ENCODE measurements at places on chromosomes 13 and 19.

GRCh38 chr13:26400545-26400944, 146.6 kb downstream of the CDK8 start:
- no peak for DNase-seq

GRCh38 chr13:81480634-81481033, 1139.7 kb upstream of the SPRY2 start:
- DNase-seq, result no peak

- no peak for DNase-seq
These were observed 792.6 kb upstream of the SLITRK6 start for GRCh38 chr13:86591862-86592261.

GRCh38 chr19:45506246-45506988, 862 bp upstream of the VASP start:
- peak; percentile 91 for DNase-seq

- DNase-seq, result no peak
These were observed 3.6 kb downstream of the CILP2 start for GRCh38 chr19:19541616-19542015.

- no peak for DNase-seq
These were observed 7.4 kb downstream of the ARHGAP35 start for GRCh38 chr19:46868025-46868802.

GRCh38 chr19:53394522-53394973, 401 bp upstream of the ZNF765 start:
- peak; percentile 55 for DNase-seq

DNA sequence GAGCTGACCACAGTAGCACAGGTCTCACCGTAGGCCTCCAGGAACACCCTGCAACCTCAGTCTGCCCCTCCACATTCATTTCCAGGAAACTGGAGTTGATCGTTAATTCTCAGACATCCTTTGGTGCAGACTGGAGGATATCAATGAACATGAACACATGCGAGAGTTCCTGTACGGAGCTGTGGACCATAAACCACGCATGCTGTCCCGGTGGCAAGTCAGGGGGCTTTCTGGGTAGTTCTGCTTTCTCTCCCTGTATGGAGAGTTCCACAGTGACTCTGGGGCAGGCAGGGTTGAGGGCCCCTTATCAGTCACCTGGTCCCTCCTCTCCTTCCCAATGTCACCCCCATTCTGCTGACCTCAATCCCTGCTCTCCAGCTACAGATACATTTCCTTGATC, 55.5 kb upstream of the URI1 start:
- no peak for DNase-seq

DNA sequence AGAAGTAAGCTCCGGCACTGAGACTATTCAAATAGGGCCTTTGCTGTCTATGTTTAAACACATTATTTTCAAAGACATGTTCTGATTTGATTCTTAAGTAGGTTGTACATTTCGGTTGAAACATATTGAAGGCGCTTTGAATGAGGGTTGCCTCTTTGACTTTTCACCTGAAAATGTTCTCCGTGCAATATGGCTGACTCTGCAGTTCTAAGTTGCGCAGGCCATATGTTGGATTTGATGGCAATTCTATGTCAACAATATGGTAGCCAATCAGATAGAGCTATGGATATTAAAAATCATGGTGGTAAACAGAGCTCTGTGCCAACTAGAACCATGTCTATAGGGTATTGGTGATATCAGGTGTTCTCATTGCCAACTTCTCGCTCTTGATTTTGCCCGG, 307.3 kb downstream of the NALCN start:
- no peak for DNase-seq

DNA sequence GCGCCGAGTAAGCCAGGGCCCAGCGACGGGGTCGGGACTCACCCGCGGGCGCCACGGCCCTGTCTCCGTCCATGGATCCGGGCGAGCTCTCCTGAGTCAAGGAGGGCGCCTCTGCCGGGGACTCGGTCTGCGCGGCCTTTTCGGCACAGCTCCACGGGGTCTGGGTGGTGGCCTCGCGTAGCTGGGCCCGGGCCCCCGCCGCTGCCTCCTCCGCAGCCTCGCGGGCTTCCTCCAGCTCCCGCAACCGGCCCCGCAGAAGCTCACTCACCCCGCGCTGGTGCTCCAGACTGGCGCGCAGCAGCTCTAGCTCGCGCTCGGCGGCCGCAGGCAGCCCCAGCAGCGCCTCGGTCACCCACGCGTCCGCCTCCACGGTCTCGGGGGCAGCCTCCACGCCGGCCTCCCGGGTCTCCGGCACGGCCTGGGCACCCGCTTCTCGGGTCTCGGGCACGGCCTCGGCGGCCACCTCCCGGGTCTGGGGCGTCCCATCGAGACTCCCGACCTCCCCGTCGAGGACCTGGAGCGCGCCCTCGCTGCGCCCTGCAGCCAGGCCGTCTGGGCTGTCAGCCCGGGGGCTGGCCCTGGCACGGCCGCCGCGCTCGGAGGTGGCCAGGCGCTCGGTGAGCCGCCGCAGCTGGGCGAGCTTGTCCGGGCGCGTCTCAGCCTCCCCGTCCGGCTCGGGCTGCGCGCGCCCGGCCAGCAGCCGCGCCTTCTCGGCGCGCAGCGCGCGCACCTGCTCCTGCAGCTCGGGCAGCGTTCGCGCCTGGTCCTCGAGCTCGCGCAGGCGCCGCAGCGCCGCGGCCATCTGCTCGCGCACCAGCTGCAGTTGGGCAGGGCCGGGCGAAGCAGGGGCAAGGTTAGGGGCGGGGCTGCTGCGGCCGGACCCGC, 8.4 kb downstream of the KANK3 start:
- DNase-seq, result peak; percentile 62

GRCh38 chr19:18119717-18120105, 22.1 kb downstream of the MAST3 start:
- no peak for DNase-seq

- peak; percentile 96 for DNase-seq
These were observed at the start of gene ZNF223 for GRCh38 chr19:44051650-44052402. TSS of gene ZNF223 (plus strand) at chr19:44052036. CDS start at chr19:44055177, 3,141 bp downstream.

- no peak for DNase-seq
These were observed 12.2 kb downstream of the CBARP start for GRCh38 chr19:1225440-1226226.

GRCh38 chr13:95656386-95657015, 12.0 kb upstream of the DZIP1 start:
- DNase-seq, result no peak

- DNase-seq, result peak; percentile 61
These were observed 33.0 kb downstream of the GJA3 start for GRCh38 chr13:20127562-20128458.

DNA sequence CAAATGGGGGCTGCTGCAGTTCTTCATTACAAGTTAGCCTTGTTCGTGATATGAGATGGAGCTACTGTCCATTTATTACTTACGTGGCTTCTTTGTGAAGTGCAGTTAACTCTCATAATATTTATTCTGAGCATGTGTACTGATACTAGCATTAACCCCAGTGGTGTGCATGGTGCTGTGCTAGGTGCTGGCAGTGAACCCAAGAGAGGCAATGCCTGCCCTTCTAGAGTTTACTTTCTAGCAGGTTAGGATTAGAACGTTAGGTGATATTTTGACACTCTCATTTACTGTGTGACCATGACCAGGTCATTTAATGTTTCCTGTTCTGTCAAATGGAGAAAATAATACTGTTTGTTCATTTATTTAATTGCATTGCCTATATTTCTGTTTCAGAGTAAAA, 16.9 kb downstream of the PIBF1 start:
- DNase-seq, result no peak

- DNase-seq, result no peak
These were observed 15.2 kb upstream of the STRN4 start for GRCh38 chr19:46761418-46761831.

- DNase-seq, result no peak
These were observed 15.8 kb downstream of the FUT6 start for GRCh38 chr19:5823579-5824281.

DNA sequence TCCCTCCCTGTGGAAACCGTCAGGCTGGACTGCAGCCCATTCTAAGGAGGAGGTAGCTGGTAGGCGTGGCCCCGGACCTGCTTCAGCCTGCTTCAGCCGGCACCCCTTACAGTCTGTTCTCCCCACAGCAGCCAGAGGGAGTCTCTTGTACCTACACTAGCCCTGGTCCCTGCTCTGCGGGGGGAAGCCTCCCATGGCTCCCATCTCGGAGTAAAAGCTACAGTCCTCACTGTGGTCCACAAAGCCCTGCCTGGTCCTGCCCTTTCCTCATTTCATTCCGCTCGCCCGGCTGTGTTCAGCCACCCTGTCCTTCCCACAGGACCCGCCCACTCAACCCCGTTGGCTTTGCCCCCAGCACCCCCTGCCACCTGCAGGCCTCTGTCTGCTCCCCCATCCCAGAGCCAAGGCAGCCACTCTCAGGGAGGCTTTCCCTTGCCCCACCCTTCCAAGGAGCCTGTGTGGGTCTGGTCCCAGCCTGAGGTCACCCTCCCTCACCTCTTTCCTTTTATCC, 1.3 kb downstream of the PGLYRP1 start:
- no peak for DNase-seq

DNA sequence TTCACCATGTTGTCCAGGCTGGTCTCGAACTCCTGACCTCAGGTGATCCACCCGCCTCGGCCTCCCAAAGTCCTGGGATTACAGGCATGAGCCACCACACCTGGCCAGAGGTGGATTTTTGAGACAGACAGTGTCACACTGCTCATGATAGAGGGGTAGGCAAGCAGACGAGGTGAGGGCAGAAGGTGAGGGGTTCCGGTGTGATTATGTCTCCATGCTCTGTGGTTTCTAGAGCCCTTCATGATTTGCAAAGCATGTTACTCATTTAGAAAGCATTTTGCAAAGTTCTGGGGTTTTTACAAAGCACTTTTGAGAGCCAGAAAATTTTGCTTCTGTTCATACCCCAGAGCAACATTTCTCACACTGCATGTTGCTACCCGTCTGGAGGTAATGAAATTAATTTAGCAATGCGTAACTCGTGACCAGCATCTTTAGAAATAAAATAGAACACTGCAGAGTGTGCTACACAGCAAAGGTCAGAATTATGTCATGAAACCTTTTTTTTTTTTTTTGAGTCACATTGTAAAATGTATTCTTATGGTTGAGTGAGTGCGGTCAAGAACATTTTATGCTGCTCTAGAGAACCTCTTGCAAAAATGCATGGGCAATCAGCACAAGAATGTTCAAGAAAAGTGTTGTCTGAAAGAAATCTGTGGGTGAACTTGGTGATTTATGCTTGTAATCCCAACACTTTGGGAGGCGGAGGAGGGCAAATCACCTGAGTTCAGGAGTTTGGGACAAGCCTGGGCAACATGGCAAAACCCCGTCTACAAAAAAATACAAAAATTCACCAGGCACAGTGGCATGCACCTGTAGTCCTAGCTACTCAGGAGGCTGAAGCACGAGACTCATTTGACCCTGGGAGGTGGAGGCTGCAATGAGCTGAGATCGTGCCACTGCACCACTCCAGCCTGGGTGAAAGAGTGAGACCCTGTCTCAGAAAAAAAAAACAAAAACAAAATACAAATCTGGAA, 58.0 kb downstream of the MAP4K1 start:
- DNase-seq, result no peak

- no peak for DNase-seq
These were observed 3.3 kb downstream of the P2RY11 start for GRCh38 chr19:10114651-10115391.

GRCh38 chr13:102848956-102849355, 3.1 kb downstream of the ERCC5 start:
- no peak for DNase-seq

GRCh38 chr13:108060111-108060510, 155.2 kb downstream of the LIG4 start:
- no peak for DNase-seq

GRCh38 chr13:70874636-70875035, 766.4 kb upstream of the KLHL1 start:
- DNase-seq, result no peak

DNA sequence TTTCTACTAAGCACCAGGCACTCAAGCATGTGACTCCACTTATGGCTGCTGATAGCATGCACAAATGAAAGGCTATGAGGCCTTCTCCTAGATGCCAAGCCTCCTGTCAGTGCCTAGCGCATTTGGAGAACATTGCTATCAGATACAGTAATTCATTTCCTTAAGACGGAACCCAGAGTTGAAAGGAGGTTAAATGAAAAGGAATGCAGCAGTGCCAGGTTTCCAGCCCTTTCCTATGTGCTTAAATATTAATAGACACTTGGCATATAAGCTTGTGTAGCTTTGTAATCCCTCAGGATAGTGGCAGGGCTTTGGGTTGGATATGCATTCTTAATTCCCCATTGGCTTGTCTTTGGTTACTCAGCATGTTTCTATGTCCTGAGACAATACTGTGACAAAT, 140.1 kb upstream of the FRY start:
- no peak for DNase-seq

GRCh38 chr19:10583036-10583776, 3.9 kb downstream of the AP1M2 start:
- no peak for DNase-seq

- DNase-seq, result no peak
These were observed 16.7 kb upstream of the FCGBP start for GRCh38 chr19:39951065-39951650.

- DNase-seq, result no peak
These were observed 59.8 kb downstream of the SCEL start for GRCh38 chr13:77595166-77595810.

DNA sequence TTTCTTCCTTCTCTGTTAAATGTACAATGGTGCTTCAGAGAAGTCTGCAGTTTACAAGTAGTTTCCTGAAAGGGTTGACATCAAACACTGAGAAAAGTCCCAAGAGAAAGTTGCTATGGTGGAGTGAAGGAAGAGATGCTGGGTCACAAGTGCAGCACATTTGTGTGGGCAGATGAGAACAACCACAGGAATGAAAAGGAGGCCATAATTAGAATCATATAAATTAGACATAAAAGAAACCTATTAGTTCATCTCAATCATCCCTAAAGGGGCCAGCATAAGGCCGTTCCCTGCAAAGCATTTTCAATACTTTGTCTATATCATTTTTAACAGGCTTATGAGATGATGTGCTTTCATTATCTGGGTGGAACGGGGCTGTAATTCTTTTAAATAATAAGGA, 359.2 kb downstream of the IRS2 start:
- DNase-seq, result no peak

GRCh38 chr13:100314132-100314910, 225.4 kb downstream of the PCCA start:
- DNase-seq, result no peak

DNA sequence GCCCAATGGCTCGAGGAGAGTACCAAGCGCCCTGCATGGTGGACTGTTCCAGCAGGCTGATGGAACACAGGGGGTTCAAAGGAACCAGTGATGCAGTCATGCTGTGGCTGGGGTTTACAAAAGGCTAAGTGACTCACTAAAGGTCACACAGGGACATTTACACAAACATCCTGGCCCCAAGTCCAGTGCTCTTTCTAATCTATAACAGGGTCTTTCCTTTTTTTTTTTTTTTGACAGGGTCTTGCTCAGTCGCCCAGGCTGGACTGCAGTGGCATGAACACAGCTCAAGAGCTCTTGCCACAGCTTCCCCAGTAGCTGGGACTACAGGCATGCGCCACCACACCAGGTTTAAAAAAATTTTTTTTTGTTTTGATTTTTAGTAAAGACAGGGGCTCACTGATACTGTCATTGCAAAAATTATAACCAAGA, 2.8 kb upstream of the SLC25A15 start:
- DNase-seq, result peak; percentile 43

Data from hepatic stellate cell (primary cell).